ENCODE measurements at places on chromosomes 12 and 14.

GRCh38 chr14:32940066-32940651 lies 1.5 kb downstream of the NPAS3 start:
- DNase-seq, result peak; percentile 70

DNA sequence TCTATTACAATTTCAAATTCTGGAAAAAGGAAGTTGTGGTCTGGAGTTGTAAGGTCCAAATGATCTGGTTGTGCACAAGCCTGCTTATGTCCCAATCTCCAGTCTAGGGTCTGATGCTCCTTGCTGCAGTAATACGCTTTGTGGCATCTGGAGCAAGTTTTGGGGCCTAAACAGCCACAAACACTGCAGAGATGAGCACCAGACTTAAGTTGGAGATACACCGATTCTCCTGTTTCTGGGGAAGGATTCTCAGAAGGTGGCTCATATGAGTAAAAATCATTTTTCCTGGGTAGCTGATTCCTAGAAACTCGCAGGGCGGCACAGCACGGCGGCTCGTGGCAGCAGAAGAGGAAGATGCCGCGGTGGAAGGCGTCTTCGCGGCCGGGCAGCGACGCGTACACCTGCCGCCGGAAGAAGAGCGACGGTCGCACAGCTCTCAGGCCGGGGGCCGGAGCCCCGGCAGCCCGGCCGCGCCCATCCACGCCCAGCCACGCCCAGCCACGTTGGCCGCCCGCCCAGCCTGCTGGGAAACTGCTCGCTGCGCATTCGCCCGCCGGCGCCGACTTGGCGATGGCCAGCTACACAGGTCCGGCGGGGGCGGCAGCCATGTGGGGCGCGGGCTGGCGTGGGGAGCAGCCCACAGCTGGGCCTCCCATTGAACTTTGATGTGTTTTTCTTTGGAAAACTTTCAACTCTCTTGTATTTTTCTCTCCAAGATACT lies 129.0 kb downstream of the ASCL4 start:
- DNase-seq, result peak; percentile 88

DNA sequence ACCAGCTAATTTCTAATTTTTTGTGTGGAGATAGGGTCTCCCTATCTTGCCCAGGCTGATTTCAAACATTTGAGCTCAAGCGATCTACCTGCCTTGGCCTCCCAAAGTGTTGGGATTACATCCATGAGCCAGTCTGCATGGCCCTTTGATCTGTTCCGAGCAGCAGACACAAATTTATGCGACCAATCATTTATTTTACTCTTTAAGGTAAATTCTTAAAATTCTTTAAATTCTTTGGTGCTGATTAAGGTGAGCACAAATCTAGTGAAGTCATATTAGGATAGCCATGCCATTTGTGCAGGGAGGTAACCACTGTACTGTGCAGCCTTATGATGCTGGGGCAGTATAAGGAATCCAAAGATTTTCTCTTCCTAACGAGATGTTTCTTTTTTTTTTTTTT lies 135.7 kb downstream of the SRGAP1 start:
- DNase-seq, result no peak

DNA sequence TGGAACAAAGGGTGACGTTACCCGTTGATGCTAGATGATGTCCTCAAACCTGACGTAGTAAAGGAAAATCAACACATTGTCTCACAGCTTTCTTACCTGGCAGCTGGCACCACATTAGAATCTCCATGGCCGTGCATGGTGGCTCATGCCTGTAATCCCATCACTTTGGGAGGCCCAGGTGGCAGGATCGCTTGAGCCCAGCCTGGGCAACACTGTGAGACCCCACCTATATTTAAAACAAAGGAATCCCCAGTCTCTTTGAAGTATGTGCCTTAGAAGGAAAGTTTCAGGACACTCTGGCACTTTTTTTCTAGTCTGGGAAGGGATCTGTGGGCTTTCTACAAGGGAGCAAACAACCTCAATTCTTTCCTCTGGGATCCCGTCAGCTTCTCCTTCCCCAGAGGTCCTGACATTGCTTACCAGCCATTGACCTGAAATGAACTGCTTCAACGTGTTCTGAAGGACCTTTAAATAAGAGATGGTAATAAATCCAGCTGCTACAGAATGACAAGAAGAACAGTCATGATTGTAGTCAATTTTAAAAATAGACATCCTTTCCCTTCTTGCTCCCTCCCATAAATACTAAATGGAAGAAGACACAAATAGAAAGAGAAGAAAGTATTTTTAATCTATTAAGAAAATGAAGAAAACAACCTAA lies 33.7 kb upstream of the TTC7B start:
- DNase-seq, result no peak

DNA sequence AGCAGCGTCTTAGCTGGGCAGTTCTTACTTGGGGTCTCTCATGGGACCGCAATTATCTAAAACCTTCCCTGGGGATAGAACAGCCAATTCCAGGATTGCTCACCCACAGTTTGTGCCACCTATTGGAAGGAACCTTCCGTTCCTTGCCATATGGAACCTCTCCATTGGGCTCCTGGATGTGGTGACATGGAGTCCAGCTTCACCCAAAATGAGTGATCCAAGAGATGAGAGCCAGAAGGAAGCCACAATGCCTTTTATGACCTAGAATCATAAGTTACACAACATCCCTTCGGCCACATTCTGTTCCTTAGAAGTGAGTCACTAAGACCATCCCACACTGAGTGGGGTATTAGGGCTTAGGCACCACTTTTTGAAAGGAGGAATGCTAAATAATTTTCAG lies 164.4 kb downstream of the FBXL14 start:
- DNase-seq, result no peak

DNA sequence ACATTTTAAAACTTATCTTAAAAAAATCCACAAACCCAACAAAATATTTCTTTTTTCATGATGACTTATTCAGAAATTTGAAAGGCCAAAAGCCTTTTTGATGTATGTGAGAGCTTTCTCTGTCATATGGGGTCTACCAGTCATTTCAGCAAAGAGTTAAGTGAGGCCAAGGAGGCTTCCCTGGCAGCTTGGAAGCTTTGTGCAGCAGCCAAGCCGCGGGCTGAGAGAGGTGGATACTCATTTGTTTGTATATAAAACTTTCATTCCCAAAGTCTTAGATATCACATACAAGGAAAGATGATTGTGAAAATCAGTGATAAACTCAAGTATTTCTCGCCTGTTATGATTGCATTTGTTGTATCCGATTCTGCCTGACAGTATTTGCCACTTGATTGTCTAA lies 48.5 kb upstream of the RNU6-8 start:
- DNase-seq, result no peak

DNA sequence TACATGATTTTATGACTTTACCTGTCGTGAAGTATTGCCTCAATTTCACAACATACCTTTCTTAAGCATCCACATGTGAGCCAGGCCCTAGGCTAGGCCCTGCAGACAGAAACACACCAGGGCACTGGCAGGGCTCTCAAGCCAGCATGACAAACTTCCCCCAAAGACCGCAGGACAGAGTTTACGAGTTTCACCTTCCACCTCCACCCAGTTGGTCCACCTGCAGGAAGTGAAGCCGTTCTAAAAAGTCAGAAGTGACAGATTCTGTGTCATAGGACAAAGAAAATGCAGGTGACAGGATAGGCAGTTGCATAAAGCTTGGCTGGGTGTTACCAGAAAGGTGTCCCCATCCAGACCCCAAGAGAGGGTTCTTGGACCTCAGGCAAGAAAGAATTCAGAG lies 382.3 kb downstream of the PCNX1 start:
- no peak for DNase-seq

- no peak for DNase-seq
Measured at GRCh38 chr12:125519026-125519651, 453.9 kb downstream of the AACS start.

- DNase-seq, result no peak
Measured at GRCh38 chr12:31220061-31220460, 105.9 kb downstream of the SINHCAF start.

DNA sequence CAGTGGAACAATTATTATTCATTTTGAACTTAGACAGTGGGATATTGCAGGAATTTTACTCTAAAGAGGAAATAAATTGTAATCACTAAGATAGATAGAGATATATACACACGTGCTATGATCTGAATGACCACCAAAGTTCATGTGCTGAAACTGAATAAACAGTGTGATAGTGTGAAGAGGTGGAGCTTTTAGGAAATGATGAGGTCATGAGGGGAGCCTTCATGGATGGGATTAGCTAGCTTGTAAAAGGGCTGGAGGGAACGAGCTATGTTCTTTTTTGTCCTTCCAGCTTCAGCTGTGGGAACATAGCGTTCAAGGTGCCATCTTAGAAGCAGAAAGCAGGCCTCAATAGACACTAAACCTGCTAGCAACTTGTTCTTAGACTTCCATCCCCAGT lies 191.5 kb upstream of the LRIG3 start:
- no peak for DNase-seq

DNA sequence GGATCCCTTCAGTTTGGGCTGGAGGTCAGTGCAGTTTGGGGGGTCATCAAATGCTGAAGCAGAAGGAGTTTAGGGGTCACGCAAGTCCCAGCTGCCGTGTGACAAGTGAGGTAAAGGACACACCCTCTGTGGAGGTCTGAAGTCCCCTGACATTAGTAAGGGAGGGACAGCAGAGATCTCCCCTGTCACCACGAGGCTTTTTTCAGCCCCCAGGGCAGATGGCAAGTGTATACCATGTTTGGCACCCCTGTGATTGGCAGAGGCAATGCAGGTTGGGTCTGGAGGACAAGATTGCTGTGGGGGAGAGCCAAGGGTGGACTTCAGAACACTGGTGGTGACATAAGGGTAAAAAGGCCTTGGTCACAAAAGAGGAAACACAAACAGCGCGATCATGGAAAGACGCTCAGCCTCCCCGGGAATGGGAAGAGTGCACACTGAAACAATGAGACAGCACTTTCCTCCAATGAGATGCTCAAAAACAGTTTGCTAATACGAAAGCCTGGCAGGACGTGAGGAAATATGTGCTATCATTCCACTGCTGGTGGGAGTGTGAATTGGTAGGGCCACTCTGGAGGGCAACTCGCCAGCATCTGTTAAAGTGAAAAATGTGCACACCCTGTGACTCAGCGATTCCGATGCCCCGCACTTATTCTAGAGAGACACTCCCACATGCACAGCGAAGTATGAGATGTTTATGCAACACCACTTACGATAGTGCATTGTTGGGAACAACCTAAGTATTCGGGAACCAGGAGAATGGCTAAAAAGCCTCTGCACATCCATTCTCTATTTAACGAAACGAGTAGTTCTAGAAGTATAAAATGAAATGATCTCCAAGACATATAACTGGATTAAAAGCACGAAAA lies 14.4 kb upstream of the CD27 start:
- peak; percentile 44 for DNase-seq

DNA sequence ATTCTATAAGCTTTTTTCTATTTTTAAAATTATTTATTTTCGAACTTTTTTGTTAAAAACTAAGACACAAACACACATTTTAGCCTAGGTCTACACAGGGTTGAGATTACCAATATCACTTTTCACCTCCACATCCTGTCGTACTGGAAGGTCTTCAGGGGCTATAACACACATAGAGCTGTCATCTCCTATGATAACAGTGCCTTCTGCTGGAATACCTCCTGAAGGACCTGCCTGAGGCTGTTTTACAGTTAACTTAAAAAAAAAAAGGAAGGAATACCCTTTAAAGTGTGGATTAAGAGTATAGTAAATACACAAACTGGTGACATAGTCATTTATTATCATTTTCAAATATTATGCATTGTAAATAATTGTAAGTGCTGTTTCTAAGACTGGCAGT lies 43.0 kb downstream of the RASSF8 start:
- DNase-seq, result no peak

GRCh38 chr12:85468356-85469157 lies 188.5 kb downstream of the ALX1 start:
- DNase-seq, result peak; percentile 87

DNA sequence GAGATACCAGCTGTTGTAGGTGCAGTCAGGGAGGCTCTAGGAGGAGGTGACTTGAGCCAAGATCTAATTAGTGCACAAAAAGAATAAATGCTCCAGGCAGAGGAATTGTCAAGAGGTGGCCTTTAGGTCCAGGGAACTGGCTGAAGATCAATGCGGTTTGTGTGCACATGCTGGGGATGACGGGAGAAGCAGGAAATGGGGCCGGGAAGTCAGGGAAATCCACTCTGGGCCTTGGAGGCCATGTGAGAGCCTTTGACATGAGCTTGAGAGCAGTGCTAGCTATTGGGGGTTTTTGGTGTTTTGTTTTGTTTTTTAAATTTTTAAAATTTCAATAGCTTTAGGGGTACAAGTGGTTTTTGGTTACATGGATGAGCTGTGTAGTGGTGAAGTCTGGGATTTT lies 67.4 kb downstream of the MVK start:
- peak; percentile 54 for DNase-seq

DNA sequence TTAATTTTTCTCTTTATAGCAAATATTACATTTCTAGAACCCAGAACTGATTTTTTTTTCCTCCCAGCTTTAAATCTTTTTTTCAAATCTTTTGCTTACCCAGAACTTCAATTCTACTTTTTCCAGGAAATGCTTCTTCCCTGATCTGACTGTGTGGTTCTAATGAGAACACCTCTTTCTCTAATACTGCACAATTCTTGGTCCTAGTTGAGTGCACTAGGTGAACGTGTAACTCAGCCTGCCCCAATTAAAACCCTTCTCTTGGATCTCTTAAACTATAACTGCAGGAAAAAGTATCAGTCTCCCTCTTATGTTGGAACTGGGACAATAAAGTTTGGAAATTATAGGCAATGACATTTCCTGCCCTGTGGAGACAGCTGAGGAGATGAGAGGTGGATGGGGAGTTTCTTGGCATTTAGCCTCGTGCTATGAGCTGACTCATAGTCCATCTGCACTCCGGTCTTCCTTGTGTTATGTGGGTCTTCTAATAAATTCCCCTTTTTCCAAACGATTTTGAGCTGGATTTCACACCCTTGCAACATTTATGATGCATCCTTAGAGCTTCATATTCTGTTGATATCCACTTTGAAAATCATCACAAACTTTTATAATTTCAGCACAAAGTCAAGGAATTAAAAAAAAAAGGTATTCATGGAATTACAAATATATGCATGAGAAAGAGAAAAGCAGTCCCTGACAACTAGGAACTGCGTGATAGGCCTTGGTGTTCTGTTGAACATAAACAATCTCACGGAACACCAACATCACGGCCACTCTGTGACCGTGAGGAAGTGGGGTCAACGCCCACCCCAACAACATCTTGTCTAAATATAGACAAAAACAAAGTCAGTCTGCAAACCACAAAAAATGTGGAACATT lies 52.4 kb downstream of the BRMS1L start:
- DNase-seq, result peak; percentile 76

GRCh38 chr14:104119488-104120251 lies 18.7 kb upstream of the KIF26A start:
- DNase-seq, result no peak

DNA sequence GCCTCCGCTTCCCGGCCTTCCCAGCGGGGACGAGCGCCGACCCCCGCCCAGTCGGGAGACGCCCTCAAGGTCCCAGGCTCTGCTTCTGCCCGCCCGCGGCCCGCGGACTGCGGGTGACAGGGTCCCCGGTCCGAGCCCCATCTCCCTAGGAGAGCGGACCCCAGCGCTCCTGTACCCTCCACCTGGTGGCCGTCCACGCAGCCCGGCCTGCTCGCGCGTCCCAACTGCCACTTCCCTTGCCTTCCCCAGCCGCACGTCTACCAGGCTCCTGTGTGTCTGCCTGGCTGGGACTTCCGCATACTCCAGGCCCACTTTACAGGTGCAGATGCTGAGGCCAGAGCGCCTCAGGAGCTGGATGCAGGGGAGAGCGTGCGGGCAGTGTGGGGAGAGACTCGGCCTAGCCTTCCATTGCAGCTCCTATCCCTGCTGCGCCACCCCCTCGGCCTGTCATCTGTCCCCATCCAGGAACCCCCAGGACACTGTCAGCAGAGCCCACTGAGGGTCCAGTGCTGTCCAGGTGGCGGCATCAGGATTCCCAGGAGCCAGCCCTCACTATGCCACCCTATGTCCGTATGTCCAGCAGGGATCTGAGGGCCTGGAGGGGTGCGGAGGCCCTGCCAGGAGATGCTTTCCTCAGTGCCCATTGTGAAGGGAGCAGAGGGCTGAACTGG lies 8.0 kb upstream of the ANKRD9 start:
- DNase-seq, result no peak
